ENCODE measurements at places on chromosomes 11 and 22.

DNA sequence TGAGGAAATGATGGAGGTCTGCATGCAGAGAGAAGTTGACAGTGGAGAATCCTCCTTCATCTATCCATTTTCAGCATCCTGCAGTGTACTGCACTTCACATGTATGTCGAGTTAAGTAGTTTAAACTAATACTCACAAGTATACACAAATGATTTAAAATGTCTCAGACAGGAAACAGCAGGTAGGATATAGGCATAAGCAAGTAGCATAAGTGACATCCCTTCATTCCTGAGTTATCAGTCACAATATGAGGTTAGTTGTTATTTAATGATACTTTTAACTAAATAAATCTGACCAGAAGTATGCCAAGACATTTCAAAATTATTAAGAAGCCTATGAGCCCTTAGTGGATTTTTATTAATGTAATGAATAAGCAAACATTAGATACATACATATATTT lies 37.4 kb downstream of the MTMR2 start:
- DNase-seq, result no peak

DNA sequence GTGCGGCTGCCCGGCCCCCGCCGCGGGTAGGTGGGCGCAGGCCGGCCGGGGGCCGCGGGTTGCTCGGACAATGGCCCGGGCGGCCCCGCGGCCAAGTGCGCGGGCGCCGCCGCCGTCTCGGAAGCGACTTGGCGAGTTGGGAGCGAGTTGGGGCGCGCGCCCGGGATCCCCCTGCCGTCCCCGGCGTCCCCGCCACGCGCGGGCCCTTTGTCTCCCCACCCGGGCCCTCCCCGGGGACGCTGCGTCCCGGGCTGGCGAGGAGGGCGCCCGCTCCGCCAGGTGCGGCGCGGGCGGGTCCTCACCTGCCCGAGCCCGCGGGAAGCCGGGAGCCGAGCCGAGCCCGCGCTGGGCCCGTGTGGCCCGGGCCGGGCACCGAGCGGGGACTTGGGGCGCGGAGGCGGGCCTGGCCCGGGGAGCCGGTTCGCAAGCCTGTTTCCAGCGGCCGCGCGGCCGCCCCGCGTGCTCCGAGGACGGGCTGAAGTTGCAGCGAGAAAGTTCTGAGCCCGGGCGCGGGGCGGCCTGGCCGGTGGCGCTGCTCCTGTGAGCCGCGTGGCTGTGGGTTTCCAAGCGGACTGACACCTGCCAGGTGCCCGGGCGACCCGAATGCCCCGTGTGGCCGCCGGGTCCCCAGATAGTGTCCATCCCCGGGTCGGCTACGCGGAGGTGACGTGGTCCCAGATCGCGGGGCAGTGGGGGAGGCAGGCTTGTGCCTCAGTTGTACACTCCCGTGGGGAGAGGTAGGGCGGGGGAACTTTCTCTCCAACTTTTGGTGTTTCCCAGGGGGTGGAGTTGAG lies 586 bp downstream of the LRP5 start:
- DNase-seq, result no peak

DNA sequence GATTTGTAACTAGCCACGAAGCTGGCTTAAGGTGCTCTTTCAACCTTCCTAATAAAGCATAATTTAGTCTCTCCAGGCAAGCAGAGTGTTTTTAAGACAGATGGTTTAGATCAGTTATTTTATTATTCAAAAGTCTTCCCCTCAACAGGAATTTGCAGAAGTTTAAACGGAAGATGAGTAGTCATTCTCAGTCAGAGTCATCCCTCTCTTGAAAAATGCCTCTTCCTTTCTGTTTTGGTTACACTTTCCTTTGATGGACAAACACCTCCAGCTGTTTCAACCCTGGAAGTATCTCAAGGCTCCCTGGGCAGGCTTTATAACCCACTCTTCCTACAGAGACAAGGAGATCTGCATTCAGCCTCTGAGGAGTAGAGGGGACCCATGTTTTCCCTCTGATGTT lies 60.3 kb upstream of the POU2AF2 start:
- DNase-seq, result no peak

GRCh38 chr11:84930863-84931262 lies 696.3 kb downstream of the DLG2 start:
- DNase-seq, result no peak

DNA sequence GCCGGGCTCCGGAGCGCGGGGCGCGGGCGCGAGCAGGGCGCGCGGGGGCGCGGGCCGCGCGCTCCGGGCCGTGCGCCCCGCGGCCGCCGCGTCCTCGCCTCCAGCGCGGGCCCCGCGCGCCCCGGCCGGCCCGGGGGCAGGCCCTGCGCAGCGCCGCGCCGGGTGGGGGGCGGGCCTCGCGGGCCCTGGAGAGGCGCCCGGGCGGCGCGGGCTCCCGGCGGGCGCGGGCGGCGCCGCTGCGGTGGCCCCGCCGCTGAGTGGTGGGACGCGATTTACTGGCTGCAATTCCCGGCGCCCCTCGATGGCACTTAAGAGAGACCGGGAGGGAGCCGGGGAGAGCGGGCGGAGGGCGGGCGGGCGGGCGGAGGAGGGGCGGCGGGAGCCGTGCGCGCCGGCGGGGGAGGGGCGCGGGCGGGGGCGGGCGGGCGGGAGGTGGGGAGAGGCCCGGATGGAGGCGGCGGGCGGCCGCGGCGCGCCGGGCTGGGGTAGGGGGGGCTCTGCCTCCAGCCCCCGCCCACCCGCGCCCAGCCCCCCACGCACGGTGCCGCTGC lies 73.2 kb upstream of the TCF20 start:
- no peak for DNase-seq

- DNase-seq, result no peak
Measured at GRCh38 chr22:26527574-26528465, 15.5 kb upstream of the TFIP11 start.

DNA sequence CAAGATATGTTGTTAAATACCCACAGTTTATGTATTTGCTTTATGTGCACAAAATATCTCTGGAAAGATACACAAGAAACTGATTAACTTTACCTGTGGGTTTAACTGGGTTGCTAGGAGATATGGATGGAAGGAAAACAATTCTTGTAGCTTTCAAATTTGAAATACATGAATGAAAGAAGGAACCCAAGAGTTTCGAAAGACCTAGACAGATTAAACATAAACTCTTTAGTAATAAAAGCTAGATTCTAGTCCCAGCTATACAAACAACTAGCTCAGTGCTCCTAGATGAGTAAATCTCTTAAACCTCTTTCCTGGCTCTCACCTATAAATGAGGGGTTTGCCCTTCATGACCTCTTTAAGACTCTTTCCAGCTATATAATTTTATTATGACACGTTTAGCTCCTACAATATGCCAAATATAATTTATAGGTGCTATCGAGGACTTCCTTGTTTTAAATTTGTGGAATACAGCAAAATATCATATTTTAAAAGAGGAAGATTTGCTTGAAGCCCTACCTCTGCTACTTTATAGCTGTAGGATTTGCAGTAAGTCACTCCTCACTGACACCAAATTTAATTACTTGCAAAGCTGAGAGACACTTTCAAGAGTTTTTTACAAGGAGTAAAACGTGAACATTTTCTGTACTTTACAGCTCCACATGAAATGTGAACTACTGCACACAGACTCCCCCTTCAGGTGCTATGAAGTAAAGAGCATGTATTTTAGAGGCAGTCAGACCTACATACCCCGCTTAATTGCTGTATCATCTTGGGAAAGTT lies 50.7 kb downstream of the RRAS2 start:
- peak; percentile 50 for DNase-seq

GRCh38 chr11:72876147-72876546 lies 61.9 kb downstream of the ATG16L2 start:
- no peak for DNase-seq

DNA sequence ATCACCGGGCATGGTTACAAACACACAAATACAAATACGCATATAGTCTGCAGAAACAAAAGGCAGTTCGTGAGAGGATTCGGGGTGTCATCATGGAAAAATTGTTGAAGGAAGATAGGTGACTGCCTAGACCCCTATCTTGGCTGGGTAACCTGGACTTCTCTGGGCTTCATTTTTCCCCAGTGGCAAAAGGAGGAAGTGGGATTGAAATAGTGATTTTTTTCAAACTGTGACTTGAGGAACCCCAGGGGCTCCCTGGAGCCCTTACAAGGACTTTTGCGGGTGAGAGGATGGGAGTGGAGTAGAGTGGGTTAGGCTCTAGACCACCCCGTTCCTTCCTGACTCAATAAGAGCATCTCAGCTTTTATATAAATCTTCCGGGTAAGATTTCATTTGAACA lies 1.0 kb upstream of the ELF5 start:
- no peak for DNase-seq

- DNase-seq, result no peak
Measured at GRCh38 chr11:126311401-126312291, 7.8 kb downstream of the DCPS start.

DNA sequence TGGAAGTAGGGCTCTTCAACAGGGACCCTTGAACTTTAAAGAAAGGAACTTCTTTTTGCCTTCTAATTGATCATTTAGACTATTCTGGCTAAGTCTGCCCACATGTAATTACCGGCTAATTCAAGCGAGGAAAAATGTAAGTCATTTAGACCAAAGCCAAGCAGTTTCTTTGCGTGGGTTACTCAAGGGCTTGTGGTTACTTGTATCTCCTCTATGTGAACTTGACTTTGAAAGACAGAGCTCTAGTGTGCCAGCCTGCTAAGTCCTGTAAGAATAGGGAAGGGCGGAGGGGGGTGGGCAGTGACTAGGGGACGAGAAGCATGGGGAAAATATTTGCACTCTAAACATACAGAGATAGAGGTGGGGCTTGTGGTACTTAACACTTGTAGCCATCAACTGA lies 145.2 kb upstream of the TEAD1 start:
- no peak for DNase-seq

DNA sequence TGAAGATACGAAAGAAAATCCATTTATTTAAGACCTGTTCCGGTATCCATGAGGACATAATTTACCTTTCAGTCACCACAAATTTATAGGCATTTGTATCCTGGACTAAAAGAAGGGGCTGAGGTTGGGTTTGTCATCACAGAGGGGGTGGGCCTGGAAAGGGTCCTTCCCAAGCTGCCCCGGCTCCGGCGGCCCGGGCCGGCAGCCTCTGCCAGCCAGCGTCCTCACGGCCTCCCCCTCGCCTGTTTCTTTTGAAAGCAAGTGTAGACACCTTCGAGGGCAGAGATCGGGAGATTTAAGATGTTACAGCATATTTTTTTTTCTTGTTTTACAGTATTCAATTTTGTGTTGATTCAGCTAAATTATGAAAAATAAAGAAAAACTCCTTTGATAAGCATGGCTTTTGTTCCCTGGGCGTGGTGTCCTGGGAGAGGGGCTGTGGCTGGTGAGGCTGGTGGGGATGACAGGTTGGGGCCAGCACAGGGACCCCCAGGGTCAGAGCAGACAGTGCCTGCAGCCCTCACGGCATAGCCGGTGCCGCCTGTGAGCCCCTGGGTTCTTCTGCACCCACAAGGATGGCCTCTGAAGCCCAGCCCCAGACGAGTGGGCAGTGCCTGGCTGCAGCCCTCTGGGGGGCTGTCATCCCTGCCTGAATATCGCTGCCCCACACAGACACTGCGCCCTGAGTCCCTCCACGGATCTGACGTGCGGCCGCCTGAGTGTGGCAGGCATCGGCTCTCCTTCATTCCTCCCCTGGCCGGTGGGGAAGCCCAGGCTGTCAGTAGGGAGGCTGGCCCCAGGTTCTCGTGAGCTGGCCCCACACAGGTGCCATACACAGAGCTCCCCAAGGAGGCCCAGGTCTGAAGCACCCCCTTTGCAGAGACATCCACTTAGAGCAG lies 1075.9 kb downstream of the BRD1 start:
- DNase-seq, result no peak

GRCh38 chr11:69079661-69080256 lies 31.0 kb downstream of the TPCN2 start:
- no peak for DNase-seq

DNA sequence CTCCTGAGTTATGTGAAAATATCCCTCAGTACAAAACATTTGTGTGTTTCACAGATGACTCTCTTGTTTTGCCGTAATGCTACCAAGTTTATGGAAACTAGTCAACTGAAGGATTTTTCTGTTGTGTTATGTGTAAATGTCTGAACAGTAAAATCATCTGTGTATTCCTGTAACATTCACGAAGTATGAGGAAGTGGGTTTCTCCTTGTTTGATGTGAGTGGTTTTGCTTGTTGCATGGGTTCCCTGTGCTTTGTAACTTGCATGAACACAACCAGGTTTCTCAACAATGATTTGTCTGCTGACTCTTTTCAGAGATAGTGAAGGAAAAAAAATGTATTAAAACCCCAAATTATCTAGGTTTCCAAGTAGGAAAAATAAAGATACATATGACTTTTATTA lies 138.1 kb downstream of the PGR start:
- no peak for DNase-seq

DNA sequence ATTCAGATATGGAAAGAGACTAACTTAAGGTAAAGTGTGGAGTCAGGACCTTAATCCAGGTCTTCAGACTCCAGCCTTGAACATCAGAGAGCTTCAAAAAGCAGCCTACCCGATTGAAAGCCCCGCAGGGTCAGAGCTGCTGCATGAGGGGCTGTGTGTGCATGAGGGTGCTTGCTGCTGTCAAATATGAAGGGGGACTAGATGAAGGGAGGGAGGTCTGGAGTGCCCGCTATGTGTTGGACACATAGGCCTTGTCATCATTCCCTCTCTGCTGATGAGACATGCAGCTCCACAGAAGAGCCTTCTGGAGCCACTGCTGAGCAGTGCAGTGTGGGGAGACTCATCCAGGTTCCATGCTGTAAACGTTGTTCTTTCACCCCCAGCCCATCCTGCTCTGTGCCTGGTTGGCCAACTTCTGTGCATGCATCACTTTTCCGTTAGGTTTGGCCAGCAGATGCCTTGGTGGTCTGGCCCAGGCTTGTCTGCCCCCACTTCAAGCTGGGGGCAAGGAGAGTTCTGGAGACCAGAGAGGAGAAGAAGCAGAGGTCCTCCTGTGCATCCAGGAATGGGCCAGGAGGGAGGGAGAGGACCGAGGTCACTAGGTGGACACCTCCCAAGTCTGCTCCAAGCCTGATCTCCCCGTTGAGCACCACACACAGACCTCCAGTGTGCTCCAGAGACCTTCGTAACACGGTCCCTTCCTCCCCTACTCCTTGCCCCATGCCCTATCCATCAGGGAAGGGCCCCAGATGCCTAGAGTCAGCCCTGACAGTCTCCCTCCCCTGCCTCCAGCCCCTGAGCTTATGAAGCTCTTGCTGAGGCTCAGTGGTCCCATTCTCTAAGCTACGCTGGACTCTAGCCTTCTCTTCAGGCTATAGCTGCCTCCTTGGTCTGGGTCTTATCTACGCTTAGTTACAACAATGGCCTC lies 32.0 kb downstream of the LRRC32 start:
- no peak for DNase-seq

GRCh38 chr11:877565-877964 lies 33.0 kb downstream of the CHID1 start:
- DNase-seq, result peak; percentile 12
